ENCODE measurements at places on chromosomes 2 and 18.

GRCh38 chr2:220550995-220551700 is 923.7 kb downstream of the SLC4A3 start:
- no peak for DNase-seq

DNA sequence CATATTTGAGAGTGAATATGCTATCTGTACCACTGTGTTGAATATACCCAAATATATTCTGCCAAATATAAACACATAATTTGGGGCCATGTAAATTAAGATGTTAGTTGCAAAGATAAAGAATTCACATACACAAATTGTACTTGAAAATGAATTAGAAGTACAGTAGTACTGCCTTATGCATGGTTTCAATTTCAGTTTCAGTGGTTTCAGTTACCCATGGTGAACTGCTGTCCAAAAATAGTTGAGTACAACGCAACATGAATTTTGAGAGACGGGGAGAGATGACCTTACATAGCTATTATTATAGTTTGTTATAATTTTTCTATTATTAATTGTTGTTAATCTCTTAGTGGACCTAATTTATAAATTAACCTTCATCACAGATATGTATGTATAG is 1313.0 kb upstream of the FAM98A start:
- DNase-seq, result no peak

- DNase-seq, result no peak
These were observed 234.8 kb downstream of the ALPK2 start for GRCh38 chr18:58394046-58394445.

- no peak for DNase-seq
These were observed 102.5 kb upstream of the RASGRP3 start for GRCh38 chr2:33373986-33374385.

GRCh38 chr2:177753682-177754491 is 318.7 kb downstream of the PDE11A start:
- no peak for DNase-seq

DNA sequence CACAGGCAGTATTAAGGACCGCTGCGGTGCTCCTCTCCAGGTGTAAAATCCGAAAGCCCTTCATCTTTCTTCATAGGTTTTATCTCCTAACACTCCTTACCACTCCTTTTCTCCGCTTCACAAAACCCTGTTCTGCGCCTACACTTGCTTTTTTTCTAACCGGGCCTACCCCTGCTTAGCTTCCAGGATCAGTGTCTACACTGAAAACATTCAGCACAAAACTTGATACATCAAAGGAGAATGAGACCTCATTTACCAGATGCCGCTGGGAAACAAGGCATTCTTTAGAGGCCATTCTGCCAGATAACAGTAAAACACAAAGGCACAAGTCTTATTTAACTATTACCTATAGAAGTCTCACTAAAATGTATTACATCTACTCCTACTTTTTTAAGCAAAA is 13.1 kb downstream of the CHST10 start:
- DNase-seq, result no peak

- peak; percentile 18 for DNase-seq
These were observed 332.1 kb downstream of the AGPS start for GRCh38 chr2:177724398-177725287.

GRCh38 chr2:1972948-1973347 is 228.6 kb upstream of the PXDN start:
- no peak for DNase-seq

- DNase-seq, result no peak
These were observed 18.8 kb downstream of the TSHZ1 start for GRCh38 chr18:75229437-75229836.

DNA sequence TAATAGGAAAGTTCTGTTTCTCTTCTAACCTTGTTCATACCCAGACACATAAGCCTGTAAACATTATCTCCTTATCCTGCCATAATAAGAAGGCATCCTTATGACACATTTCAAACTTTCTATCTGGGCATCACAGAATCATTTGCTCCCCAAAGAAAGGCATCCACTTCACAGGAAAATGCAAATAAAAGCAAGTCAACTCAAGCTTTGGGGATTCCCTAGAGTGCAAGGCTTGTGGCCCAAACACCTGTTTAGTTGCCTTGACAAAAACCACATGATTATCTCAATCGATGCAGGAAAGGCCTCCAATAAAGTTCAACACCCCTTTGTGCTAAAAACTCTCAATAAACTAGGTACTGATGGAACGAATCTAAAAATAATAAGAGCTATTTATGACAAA is 195.7 kb upstream of the GALNT5 start:
- no peak for DNase-seq

GRCh38 chr2:231884438-231885140 is 41.6 kb downstream of the NPPC start:
- peak; percentile 12 for DNase-seq

- no peak for DNase-seq
These were observed 24.0 kb downstream of the TGFA start for GRCh38 chr2:70529610-70530009.

GRCh38 chr18:68608851-68609490 is 105.9 kb downstream of the TMX3 start:
- DNase-seq, result no peak
